ENCODE measurements at places on chromosomes 3 and 15. TPM values are rescaled to one million over a fixed set of nuclear protein-coding genes. Genes with fewer than 3 reads are reported as not detected.

- no peak for DNase-seq
Observed at GRCh38 chr15:59242649-59243048, 36.0 kb downstream of the LDHAL6B start.

GRCh38 chr3:152322756-152323155 lies 54.0 kb downstream of the MBNL1 start:
- DNase-seq = no peak

The KCNAB1 gene
- total RNA-seq = 1.5 TPM

DNA sequence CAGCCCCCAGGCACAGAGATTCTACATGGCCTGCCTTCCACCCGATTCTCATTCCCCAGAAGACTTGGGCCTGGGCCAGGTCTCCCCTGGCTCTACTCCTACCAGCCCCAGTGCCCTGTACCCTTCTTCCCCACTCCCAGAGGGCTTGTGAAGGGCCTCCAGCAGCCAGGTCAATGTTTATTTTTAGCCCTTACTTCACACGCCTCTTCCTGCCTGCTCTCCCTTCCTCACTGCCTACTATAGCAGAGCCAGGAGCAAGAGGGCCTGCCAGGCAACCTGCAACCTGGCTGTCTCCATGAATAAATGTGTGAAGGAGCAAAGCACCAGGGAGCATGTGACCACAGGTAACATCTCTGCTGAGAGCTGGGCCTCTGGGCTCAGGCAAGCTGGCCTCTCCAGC lies 26.4 kb upstream of the APEH start:
- no peak for DNase-seq

GRCh38 chr15:81882504-81882903 lies 163.3 kb downstream of the MEX3B start:
- no peak for DNase-seq

DNA sequence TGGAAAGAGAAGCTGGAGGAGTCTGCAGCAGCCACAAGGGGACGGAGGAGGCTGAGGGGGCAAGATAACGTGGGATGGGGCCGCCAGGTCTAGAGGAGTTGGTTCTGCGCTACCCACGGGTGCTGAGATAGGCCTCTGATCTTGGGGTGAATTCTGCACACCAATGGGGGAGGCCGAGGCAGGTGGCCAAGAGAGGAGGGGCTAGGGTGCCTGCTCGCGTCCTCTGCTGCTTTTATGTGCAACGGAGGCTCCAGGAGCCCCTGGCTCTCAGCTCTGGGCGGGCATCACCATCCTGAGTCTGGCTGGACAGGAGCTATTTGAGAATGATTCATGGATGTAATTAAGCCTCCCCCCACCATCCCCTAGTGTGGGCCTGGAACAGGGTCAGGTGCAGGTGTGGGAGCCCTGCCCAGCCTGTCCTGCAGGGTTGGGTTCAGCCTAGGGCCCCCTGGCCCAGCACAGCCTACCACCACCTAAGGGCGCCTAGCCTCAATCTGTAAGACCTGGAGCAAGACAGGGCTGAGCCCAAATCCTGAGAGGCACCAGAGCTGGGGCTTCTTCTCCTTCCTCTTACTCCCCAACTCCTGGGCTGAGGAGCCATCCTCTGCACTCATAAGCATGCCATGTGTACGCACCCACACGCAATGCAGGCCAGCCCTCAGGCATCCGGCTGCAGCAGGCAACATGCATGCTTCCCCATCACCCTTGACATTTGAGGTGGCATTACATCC lies 32.3 kb upstream of the SEMA3F start:
- no peak for DNase-seq

- DNase-seq = no peak
Observed at GRCh38 chr3:117439812-117440211, 730.2 kb downstream of the TUSC7 start.

Data from suprapubic skin (tissue), 4 donors.